GM10248 (cell line): ENCODE measurements at places on chromosomes 6 and 20.
A peak's percentile ranks its signal among the peaks of the same experiment; 100 is the strongest.

- DNase-seq = no peak
Observed at GRCh38 chr6:112190164-112190563, 64.2 kb downstream of the LAMA4 start.

DNA sequence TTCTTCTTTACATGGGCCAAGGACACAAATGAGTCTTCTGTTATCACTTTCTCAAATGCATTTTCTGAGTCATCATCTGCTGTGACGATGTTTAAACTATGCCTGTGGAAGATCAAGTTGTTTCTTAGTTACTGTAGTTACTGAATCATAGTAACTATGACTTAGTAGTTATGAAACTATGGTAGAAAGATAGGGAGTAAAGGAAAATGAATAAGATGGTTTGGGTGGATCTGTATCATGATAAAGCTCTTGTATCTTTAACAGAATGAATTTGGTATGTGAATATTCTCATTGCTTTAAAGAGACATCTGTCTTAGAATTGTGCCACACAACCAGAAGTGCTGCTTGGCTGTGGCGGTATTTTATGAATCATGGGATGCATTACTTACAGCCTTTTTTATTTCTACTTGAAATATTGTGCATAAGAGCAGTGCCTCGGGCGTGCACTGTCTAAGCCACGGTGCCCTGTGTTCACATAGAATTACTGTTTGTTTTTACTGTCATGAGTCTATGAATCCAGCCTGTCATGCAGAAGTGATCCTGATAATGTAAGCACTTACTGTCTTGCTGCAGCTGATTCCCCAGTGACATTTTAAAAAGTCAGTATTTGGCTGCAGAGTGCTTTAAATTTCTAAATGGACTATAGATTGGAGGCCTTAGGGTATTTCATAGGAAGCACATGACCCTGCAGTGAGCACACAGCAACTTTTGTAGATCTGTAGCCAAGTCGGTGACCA is 215.2 kb downstream of the TMEM242 start:
- DNase-seq = no peak

DNA sequence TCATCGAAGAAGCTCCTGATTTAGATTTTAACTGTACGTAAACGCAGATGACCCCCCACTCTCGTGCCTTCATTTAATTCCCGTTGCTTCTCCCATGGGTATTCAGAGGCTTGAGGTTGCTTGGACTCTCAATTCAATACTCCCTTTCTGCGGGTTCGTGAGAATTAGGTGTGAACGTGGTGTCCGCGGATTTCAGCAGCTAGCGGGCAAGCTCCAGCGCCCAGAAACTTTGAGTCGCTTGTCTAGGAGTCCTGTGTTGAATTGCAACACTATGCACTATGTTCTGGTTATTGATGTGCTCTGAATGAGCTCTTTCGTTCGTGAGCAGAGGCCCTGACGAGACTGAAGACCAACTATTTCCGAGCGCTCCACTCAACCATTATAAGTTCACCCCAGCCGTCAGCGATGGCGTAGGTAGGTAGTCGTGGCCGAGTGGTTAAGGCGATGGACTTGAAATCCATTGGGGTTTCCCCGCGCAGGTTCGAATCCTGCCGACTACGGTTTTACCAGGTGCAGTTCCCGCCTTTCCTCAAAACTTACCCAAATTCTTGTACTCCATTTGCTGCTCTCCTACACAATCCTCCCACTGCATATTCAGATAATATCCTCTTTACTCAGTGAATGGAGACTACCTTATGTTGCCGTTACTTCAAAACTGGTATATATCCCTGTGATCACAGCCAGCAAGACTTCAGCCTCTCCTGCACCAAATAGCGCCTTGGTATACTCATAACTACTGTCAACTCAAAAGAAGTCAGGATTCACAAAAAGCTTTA is 72.6 kb upstream of the ZNF184 start:
- DNase-seq = peak; percentile 58

- no peak for DNase-seq
Observed at GRCh38 chr20:41733151-41733550, 115.0 kb upstream of the CHD6 start.

DNA sequence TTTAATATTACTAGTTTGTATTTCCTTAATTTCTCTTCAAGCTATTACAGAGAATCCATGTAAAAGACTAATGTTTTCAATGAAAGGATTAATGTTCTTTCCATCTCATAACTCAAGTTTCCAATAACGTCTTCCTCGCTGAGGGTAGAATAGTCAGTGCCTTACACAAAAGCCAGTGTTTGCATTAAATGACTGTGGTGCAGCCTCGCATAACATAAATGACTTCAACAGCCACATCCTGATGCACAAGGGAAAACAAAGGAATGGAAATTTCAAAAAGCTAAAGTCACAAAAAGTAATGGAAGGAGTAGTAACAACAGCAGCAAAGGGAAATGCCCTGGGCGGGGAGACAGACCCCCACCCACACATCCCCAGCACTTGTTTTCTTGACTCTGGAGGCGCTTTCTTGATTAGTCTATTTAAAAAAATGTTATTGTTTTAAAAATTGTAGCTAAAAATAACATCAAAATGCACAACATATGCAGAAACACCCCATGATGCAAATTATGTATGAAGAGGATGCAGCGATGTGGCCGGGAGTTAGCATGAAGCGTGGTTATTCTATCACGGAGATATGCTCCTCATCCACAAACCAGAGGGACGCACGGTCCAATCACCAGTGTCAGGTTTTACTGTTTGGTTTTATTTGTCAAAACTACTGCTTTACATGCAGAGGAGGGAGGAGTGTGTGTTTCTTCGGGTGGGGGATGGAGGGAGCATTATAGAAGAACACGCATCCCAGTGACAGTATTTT is 228.6 kb downstream of the GMPR start:
- DNase-seq = no peak

GRCh38 chr6:109076377-109076776 is 18.3 kb downstream of the SESN1 start:
- DNase-seq = no peak

GRCh38 chr20:37927410-37928095 is 24.6 kb downstream of the VSTM2L start:
- no peak for DNase-seq

DNA sequence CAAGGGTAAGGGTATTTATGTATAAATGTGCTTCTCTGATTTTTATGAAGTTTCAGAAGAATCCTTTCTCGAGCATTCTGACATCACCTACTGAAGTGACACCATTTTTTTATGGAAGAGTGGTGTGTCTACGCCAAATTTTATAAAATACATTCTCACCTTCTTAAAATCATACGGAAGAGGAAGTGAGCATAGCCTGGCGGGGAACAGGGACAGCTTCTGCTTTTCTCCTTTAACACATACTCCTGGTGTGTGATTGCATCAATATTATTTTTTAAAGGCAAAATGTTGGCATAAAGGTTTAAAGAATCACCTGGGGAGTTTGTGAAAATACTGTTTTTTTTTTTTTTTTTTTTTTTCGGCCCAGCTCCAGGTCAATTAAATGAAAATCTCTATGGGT is 733.6 kb upstream of the MAN1A1 start:
- DNase-seq = no peak

DNA sequence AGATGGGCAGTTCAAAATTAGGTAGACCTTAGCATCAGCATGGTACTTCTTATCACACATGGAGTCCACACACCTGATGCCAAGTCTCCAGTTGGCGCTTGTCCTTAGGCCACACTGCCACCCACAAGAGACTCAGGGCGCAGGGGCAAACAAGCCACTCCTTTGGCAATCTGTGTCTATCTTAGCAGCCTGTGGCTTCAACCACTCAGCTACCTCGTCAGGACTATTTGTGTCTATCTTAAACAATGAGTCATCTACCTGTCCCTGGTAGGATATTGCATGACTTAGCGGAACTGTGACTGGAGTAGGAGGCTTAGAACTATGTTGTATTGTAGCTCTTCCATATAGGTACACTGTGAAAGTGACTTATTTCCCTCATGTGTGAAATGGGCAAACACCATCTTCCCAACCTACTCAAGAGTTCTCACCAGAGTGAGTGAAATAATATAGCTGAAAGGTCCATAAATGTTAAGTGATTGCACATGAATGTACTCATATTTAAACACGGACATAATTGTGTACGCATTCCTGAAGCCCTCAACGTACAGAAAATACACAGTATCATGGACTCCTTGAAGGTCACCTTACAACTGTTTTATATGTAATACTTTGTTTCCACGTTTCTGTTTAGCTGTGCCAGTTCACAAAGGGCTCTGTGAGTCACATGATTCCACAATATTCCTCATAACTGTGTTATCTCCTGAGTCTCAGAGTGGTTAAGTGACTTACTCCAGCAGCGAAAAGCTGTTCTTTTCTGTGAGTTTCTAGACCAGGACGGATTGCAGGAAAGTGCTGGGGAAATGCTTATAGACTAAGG is 1.6 kb downstream of the TRIM27 start:
- no peak for DNase-seq

DNA sequence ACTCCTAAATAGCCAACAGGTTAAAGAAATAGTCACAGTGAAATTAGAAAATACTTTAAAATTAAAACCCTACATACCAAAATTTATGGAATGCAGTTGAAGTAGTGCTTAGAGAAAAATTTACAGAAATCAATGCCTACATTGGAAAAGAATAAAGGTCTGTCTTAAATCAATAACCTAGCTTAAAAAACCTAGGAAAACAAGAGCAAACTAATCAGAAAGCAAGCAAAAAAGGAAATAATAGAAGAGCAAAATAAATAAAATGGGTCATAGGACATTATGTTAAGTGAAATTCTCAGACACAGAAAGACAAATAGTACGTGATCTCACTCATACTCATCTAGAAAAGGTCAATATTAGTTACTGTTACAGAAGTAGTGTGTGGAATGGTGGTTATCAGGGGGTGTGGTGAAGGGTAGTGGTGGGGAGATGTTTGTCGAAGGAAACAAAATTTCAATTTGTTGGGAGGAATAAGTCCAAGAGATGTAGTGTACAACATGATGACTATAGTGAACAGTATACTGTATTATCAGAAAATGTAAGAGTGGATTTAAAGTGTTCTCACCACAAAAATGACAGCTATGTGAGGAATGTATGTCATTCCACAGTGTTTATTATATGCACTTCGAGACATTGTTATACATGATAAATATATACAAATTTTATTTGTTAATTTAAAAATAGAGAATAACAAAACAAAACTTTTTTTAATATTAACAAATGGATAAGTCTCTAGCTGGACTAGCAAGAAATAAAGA is 423.6 kb downstream of the CDH26 start:
- DNase-seq = no peak

DNA sequence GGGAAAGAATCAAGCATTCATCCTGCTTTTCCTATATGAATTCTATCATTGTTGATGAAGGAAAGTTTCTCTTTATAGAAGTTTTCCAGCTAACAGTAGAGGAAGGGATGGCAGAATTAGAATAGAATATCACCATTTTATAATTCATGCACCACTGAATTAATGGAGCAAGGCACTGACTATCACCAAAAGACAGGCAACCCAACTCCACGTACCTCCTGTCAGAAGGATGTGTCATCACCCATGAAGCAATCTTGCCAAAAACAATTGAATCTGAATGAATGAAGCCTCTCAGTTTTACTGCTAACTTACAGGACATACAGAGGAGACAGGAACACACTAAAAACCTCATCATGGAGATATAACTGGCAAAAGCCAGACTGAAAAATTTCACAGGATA is 122.4 kb downstream of the NFATC2 start:
- DNase-seq = no peak

GRCh38 chr6:85458184-85458583 is 8.3 kb downstream of the NT5E start:
- DNase-seq = no peak

DNA sequence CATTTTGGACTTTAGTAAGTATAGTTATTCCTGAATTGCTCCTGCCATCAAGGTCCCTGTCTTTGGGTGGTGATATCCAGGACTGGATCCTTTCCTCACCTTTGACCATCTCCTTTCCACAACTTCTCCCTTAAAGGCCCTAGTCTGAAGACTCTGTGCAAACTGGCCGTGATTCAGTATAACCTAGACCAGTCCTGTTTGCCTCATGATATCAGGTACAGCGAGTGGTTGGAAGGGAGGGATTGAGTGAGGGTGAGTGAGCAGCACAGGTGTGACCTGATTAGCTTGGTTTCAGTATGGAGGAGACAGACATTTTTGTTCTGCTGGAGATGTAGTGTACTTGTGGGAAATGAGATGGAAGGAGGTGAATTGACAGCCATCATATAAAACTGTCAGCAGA is 2.3 kb upstream of the RRP36 start:
- no peak for DNase-seq

- DNase-seq = no peak
Observed at GRCh38 chr6:125246566-125246965, 55.2 kb downstream of the HDDC2 start.

DNA sequence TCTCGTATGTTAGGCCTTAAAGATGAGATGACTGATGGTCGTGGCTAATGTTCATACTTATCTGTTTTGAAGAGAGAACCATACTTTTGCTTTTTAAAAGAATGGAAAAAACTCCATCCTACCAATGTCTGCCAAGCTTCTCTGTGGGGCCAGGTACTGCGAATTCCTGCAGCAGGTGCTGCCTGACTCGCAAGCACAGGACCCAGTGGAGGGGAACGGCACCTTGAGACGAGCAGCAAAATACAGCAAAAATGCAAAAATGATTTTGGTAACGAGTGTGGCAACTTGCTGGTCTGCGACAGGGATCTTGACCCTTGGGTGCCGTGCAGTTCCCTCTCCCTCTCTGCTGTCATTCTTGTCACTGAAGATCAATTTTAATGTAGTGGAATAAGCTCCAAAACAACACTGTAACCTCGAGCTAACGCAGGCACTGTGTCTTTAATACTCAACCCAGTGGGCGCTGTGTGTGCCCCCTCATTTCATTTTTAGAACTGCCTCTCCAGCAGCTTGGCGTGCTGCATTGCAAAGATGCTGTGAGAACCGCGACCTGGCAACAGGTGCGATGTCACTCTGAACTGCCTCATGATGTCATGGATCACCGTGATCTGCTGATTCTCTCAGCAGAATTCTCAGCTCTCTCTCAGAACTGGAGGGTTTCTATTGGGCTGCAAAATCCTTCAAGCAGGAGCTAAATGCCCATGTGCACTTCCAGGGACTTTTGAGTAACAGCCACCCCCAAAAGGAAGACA is 51.6 kb downstream of the RAMACL start:
- DNase-seq = no peak

GRCh38 chr6:150138638-150139037 is 4.2 kb upstream of the PPP1R14C start:
- no peak for DNase-seq

GRCh38 chr20:61125076-61125475 is 127.0 kb upstream of the CDH4 start:
- no peak for DNase-seq
